SK-N-SH treated with all-trans-retinoic acid at 6 μM for 48 hours (cell line): ENCODE measurements at places on chromosomes 2 and 18.
A peak's percentile ranks its signal among the peaks of the same experiment; 100 is the strongest.

DNA sequence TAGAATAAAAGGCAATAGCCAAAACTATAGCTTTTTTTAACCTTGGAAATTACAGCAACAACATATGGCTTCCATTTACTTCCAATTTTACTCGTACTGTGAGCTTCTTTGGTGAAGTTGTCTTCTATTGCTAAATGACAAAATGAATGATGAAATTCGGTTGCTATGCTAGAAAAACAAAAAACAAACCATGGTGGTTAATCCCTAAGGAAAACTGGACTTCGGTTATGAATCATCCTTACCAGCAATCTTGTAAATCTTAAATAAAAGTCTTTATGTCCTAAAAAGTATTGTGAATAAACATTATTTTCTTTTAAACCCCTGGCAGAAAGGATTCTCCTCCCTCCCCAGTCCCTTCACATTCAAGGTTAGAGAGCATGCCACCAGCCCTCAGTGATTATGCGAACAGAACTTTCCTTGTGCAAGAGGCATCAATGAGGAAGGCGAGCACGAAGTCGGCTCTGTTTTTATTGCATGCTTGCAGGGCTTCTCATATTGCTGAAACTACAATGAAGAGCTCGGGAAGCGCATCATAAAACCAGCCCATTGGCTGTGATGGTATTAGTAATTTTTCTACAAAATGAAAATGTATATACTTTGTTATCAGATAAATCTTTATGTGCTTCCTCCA, 62.9 kb downstream of the ZNF521 start:
- peak; percentile 65 for ATAC-seq

DNA sequence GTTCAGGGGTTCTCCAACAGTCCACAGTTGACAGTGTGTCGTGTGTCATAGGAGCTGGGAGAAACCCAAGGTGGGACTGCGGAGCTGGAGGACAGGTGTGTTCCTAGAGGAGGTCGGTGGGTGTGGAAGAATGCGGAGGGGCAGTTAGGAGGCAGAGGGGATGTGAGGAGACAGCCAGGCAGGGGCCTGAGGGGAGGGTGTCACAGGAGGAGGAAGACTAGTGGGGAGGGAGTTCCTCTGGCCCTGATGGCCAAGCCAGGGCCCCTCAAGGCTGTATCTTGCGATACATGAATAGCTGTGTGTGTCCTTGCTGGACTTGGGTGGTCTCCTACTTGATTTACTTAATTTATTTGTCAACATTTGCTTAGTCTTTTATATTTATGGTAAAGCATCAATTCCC, 519.6 kb upstream of the HS6ST1 start:
- ATAC-seq: no peak

GRCh38 chr2:223047260-223047761, 4.7 kb upstream of the KCNE4 start:
- ATAC-seq: peak; percentile 91

DNA sequence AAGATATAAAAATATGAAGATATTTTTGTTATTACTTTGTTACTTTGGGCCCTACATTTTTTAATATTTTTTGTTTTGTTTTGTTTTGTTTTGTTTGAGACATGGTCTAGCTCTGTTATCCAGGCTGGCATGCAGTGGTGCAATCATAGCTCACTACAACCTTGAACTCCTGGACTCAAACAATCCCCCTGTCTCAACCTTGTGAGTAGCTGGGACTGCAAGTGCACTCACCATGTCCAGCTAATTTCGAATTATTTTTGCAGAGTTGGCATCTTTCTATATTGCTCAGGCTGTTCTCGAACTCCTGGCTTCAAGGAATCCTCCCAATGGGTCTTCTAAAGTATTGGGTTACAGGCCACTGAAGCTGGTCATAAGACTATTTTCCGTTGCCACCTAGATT, 603.6 kb upstream of the PIK3C3 start:
- ATAC-seq: no peak

GRCh38 chr2:38665854-38666555, at the start of gene GALM:
GALM (plus strand) TSS chr2:38666114; CDS start chr2:38666162, 48 bp downstream.
- ATAC-seq: peak; percentile 97

GRCh38 chr18:10376731-10377130, 77.7 kb upstream of the APCDD1 start:
- ATAC-seq: no peak

- no peak for ATAC-seq
These were observed 673.7 kb downstream of the BCL11A start for GRCh38 chr2:59879700-59880131.

DNA sequence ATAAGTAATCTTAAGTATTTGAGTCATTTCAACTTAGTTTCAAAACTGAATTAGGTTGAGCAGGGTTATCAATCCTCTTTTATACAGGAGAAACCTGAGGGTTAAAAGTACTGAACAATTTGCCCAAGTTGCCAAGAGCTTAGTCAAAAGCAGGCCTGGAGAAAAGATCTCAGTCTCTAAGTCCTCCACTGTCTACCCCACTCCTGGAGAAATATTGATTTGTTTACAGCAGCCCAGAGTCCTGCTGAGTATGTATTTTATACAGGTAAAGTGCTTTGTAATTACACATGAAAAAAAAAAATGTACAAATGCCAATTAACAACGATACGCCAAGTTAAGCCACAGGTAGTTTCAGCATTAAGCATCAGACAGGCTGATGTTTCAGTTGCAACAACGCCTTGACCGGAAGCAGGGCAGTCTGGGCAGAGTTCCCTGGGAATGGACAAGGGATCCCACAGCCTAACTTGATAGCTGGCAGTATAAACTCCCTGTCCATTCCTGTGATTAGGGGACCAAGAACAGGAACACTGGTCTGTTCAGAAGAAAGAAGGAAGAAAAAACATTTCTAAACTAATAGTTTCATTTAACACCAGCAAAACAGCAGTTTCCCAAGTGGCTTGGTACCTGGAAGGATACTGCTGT, 132.9 kb downstream of the MYO5B start:
- no peak for ATAC-seq

GRCh38 chr2:105888625-105889024, 143.9 kb downstream of the NCK2 start:
- ATAC-seq: no peak

GRCh38 chr18:27017901-27018500, 152.5 kb upstream of the AQP4 start:
- ATAC-seq: peak; percentile 35; the same call in 1 of the 3 replicates

- peak; percentile 20 for ATAC-seq
These were observed 934 bp downstream of the ZNF804A start for GRCh38 chr2:184599054-184599871.

DNA sequence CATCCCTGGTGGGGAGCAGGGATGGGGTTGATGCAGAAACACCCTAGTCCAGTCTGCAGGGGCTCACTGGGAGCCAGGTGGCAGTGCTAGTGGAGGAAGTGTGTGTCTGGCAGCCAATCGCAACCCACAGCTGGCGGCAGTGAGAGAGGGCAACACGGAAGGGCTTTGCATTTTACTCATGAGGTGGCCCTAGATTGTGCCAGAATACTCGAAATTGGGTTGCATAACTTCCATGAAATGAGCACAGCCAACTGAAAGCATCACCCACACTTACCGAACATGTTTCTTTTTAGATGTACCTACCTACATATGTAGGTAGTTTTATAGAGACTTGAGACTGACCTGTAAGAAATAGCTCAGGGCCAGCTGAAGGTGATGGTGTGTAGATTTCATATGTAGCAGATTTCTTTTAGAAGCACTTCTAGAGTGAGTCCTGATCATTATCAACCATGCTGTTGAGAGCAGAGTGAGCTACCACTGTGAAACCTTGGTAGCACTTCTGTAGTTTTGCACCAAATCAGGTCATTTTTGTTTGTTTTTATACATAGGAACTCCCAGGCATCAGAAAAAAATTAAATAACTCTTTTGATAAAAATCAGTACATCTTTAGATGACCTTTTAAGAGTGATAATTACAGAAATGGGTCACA, 13.0 kb downstream of the IL18R1 start:
- ATAC-seq: no peak

GRCh38 chr2:26853751-26854150, 5.8 kb downstream of the DPYSL5 start:
- no peak for ATAC-seq

DNA sequence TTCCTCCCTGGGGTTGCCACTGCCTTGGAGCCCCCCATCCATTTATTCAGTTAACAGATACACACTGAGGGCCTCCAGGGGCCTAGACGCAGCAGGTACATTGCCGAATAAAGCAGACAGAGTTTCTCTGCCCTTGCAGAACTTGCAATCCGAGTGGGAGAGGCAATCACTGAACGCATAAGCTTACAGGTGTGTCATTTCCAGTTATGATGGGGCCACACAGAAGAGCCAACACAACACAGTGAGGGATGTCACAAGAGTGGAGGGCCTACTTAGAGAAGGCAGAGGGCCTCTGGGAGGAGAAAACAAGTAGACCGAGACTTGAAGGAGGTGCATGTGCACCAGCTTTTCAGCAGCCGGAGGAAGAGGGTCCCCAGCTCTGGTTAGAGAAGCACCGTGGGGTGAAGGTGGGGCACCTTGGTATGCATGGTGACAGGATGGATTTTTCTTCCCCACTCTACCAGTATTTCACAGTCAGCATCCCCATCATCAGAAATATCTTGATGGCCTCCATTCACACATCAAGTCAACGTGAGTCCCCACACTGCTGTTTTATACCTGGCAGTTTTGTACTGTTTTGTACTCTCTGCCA, 150.9 kb downstream of the SMAD7 start:
- ATAC-seq: no peak
